ENCODE measurements at places on chromosomes 5 and 9.

DNA sequence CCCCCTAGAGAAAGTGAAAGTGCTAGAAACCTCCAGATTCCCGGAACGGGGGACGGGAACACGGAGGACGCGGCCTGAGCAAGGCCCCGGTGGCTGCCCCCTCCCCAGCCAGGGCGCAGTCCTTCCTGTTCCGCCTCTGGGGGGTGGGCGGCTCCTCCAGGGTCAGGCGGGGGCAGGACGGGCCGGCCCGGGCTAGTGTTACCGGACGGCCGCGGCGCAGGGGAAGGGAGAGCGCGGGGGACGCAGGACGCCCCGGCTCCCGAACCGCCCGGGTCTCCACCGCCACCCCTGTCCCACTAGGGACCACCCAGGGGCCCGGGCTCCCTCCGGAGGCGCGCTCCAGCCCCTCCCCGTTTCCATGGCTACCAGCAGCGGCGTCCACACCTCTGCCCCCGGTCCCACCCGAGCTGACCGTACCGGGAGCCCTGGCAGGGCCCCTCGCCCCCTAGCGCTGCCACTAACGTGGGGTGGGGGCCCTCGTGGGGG is 579 bp downstream of the SLC12A7 start:
- DNase-seq: no peak

DNA sequence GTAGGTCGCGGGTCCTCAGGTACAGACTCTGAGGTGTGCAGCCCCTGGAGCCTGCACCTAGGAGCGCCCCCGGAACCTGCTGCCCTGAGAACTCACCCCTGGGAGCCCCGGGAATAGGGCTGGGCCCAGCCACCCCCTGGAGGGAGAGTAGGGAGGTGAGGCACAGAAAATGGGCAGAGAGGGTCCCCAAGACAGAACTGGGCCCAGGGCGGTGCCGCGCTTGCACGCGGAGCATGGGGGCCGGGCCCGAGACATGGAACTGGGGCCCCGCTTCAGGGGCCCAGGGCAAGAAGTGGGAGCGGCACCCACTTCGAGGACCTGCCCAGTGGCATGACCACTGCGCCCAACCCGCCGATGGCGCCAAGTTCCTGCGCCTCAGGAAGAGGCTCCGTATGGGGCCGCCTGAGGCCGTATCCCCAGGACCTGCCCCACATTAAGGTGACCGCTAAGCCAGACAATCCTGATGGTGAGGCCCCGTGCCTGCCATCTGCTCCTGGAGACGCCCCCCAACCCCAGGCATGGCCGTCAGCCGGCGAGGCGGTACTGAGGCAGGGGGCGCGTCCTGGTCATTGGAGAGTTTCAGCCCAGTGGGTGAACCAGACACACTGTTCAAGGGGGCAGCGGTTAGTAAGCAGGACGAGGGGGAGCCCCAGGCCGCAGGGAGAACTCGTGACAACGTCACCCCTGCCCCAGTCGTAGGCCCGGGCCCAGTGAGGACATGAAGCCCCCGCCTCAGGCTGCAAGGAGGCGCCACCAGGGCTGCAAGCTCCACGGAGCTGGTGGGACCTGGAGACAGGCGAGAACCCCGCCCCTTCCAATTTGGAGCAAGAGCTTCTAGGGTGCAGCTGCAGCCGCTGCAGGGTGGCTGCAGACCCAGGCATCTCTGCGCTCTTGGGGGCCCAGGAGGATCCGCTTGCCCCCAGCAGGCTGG is 89.5 kb upstream of the PUM3 start:
- DNase-seq: no peak

GRCh38 chr9:137078701-137079400 is 1.5 kb downstream of the UAP1L1 start:
- DNase-seq: no peak

- DNase-seq: no peak
Observed at GRCh38 chr5:91127456-91128081, 255.5 kb downstream of the ARRDC3 start.

GRCh38 chr5:28415791-28416443 is 1377.5 kb upstream of the CDH9 start:
- DNase-seq: no peak
